Activated CD4-positive, alpha-beta T cell treated with anti-CD3 and anti-CD28 coated beads for 24 hours (primary cell): ENCODE measurements at places on chromosomes 12 and 14.

DNA sequence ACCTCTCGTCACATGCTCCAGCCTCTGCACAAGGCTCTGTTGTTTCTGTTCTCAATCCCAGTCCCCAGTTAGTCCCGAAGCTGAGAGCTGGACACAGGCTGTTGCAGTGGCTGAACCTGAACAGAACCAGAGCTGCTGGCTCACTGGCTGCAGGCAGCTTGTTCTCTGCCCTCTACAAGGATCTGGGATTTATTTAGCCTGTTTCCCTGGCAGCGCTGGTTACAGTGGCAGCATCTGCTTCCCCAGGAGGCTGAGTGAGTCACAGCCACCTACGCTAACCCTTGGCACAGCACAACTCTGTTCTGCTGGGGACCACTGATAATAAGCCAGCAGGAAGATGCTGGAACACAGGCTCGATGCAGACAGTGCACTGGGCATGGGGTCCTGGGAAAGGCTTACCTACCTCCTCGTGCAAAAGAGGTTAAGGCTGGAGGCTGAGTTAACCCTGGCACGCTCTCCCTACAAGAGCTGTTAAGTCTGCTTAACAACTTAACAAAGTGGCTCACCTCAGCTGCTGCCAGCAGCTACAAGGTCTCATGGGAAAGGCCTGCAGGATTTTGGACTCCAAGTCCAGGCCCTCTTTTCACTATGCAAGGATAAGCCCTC is 299.6 kb downstream of the PCNX1 start:
- DNase-seq = no peak

GRCh38 chr12:104025771-104026170 is 24.2 kb downstream of the GLT8D2 start:
- no peak for DNase-seq

- no peak for DNase-seq
Measured at GRCh38 chr12:108906971-108907370, 27.1 kb downstream of the DAO start.

DNA sequence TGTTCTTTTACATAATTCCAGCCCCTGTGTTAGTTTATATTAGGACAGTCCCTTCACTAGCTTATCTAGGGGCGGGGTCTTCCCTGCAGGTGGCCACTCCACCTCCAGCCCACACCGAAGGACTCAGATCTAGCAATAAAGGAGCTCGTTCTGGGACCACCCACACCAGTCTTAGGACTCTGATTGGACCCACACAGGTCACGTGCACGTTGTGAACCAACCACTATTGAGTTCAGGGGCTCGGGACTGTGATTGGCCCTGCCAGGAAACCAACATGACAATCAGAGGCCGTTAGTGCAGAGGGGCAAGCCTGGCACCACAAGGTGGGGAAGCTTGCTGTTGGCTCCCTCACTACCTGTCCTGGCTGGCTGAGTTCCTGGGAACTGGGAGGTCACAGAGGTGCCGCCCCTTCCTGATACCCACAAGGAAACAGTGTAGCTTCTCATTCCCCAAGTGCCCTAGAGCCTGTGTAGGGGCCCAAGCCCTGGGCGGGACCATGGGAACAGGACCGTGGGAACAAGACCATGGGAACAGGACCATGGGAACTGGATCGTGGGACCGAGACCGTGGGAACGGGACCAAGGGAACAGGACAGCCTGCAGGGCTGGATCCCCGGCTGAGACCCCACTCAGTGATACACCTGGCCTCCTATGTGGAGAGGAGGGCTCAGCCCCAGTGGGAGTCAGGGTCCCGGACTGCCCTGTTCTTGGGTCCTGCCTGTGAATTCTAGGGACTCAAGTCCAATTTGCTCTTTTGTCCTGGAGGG is 297.8 kb downstream of the ADGRD1 start:
- no peak for DNase-seq

DNA sequence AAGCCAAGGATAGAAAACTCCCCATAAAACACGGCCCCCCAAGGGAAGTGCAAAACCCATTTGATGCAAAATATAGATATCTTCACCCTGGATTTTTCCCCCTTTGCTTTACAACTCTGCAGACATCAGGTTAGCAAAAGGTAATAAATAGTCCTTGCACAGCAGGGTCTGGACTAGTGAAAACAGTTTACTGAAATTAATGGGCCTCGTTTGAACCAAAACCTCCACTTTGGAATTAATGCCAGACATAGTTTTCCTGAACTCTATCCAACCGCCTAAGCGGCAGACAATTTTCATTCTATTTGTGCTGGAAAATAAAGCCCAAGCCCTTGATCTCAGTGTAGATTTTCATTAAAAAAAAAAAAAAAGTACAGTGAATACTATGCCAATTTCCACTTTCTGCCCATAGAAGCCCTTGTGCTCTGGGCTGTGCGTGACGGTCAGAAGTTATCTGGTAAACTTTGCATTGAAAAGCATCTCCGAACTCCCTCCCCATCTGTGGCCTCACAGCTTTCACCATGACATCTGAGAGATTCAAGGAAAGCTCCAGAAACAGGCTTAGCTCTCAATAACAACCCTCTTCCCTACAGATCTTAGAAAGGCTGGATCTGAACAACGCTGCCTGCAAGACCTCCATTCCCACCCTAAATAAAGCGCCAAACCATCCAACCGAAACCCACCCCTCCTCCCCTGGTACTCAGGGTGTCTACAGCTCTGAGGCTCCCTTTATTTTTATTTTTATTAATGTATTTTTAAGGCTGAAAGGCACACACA is 11.0 kb upstream of the IRF2BPL start:
- DNase-seq = no peak

GRCh38 chr12:11761869-11762567 is 112.5 kb downstream of the ETV6 start:
- DNase-seq = no peak

DNA sequence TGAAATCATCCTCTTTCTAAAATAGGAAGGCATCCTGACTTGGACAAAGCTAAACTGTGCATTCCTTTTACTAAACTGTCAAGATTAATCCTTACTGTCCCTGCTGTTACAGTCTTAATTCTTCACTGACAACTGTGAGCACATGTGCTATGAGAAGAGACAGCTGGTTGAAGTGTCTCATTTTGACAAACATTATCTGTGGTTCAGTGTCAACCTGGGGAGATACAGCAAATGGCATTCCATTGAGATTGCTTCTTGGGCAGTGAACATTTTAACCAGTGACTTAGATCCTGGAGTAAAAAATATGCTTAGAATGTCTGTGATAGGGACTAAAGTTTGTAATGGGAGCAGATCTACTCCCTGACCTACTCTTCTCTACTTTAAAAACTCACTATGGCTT is 552.6 kb upstream of the ATP2B1 start:
- no peak for DNase-seq

DNA sequence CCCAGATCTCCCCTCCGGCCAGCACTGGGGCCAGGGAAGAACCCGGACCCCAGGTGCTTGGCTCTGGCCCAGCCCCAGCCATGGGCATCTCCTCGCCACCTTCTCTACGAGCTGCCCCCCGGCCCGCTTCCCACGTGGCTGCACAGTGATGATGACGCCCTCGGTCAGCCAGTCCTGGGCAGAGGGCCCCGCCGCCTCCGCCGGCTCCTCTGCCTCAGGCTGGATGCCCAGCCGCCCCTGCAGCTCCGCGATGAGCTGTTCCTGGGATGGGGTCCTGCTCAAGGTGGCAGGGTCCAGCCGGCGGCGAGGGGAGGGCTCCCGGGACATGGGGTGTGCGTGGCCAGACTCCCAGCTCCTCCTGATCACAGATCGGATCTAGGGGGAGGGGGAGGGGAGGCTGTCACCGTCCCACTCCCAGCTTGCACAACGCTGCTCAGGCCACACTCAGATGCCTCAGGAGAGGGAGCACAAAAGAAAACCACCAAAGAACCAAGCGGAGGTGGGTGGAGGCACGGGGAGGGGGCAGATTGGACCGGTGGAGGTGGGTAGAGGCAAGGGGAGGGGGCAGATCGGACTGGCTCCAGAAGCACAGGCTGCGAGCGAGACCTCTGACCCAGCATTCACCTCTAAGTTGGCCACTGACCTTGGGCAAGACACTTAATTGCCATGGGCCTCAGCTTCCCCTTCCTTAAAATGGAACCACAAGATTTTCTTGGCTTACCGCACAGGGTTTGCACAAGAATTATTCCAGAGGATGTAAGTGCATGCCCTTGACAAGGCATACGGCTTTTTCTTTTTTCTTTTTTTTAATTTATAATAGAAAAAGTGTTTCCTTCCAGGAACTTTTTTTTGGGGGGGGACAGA is 16.1 kb upstream of the RPLP0 start:
- DNase-seq = no peak
